DMS153 (cell line): ENCODE measurements at places on chromosomes 7 and 10.

GRCh38 chr7:151660141-151660540 lies 140.4 kb upstream of the RHEB start:
- no peak for DNase-seq

DNA sequence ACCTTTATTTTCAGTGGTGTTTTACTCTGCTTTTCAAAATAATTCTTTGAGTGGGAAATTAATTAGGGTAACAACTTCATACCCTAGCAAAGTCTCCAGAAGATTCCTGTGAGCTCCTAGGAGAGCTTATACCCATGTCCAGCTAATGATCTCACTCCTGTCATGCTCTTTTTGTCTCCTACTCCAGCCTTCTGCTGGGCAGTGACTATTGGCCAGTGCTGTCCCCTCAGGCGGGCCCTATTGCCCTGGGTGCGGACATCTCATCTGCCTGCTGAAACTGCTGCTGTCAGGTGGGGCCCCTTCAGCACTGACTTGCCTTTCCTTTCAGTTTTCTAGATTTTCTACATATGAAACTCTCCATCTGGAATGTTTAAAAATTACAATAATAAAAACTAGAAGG lies 80.3 kb downstream of the EBLN1 start:
- DNase-seq: no peak

DNA sequence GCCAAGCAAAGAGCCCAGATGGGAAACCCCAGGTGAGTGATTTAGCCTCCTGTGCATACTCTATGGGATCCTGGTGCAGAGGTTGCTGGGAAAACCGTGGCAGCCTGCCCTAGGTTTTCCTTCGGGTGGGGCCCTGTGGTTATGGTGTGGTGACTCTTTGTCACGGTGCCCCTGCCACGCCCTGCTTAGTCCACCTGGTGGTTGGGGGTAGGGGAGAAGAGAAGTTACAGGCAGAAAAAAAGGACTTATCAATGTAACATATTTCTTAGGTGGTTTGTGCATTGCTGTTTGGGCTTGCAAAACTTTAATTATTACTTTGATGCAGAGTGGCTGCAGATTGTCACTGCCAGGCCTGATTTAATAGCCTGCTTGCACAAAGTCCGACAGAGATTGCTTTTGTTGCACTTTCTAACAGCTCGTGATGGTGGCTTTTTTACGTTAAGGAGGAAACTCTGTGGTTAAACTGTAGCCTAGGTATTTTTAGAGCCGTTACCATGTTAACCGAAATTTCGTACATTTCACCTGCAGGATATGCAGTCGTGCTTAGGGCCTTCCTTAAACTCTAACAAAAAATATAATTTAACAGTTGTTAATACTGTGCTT lies 197.4 kb downstream of the RNLS start:
- peak; percentile 29 for DNase-seq

DNA sequence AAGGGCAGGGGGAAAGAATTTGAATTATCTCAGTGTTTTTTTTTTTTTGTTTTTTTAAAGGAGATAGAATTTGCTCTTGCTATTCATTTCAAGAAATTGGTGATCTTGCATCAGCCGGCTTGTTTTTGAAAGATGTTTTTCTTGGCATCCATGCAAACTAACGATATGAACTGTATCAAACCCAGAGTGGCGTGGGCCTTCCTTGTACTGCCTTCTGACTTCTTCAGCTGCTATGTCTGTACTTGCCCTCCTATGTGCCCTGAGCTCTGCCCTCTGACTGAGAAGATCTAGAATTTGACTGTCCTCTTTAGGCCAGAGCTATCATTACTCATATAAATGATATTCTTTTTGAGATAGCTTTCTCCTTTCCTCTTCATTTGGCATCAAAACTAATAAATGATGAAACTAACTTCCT lies 183.1 kb downstream of the EXOC4 start:
- DNase-seq: no peak

- DNase-seq: no peak
Measured at GRCh38 chr10:18231480-18231879, 91.3 kb downstream of the CACNB2 start.

GRCh38 chr7:66517212-66517909 lies 111.3 kb upstream of the KCTD7 start:
- DNase-seq: no peak

GRCh38 chr10:12914111-12914510 lies 87.4 kb downstream of the CCDC3 start:
- no peak for DNase-seq

GRCh38 chr7:55573234-55573900 lies 1.1 kb upstream of the VOPP1 start:
- DNase-seq: no peak

- peak; percentile 62 for DNase-seq
Measured at GRCh38 chr7:119175911-119176627, 951.6 kb downstream of the ANKRD7 start.
